ENCODE measurements at places on chromosomes 3 and 15.

DNA sequence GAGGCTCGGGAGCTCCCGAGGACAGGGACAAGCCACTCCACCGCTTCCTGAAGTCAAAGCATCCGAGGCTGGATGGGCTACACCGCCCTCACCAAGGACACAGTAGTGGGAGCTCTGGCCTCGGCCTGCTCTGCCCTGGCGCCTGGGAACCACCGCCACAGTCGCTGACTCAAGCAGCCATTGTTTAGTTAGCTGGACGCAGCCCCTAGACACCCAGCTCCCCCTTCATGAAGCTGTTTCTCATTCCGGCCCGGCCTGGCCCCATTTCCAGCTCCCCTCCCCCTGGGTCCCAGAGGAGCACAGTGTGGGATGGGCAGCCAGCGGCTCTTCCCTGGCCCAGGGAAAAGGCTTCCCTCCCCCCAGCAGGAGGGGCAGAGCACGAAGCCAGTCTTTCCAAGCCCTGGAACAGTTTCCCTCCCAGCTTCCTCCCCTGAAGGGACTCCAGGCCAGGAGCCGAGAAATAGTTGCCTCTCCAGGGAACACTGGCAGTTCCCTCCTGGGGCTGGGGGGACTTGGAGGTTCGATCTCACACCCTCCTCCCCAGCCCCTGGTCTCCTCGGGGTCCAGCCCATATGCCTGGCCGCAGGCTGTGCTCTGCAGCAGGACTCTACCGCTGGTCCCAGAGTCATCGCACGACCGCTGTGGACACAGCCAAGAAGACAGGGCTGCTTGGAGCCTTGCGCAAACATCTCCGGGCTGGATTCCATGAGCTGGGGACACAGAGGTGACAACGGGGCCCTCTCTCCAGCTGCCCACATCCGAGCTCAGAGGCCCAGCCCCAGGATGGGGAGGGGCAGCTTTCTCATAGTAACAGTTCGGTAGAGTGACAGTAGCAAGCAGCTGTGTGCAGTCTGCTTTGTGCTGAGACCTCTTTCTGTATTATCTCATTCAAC is 10.0 kb downstream of the PLXND1 start:
- DNase-seq: peak; percentile 89

DNA sequence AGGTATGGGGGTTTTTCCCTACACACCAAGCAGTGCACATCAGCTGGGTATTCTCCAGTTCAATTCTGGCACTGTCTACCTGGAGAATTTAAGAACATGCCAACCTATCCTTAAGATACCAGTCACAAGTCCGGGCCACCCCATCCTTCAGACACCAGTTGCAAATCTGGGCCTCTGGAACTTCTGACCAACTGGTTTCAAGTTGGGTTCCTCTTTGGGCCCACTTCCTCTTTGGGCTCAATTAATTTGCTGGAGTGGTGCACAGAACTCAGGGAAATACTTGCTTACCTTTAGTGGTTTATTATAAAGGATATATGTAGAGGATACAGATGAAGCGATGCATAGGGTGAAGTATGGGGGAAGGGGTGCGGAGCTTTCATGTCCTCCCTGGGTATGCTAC is 25.3 kb downstream of the GLCE start:
- no peak for DNase-seq

GRCh38 chr3:108780235-108780634 is 23.0 kb upstream of the RETNLB start:
- DNase-seq: no peak

- no peak for DNase-seq
Measured at GRCh38 chr3:62238431-62238830, 134.9 kb downstream of the FEZF2 start.

DNA sequence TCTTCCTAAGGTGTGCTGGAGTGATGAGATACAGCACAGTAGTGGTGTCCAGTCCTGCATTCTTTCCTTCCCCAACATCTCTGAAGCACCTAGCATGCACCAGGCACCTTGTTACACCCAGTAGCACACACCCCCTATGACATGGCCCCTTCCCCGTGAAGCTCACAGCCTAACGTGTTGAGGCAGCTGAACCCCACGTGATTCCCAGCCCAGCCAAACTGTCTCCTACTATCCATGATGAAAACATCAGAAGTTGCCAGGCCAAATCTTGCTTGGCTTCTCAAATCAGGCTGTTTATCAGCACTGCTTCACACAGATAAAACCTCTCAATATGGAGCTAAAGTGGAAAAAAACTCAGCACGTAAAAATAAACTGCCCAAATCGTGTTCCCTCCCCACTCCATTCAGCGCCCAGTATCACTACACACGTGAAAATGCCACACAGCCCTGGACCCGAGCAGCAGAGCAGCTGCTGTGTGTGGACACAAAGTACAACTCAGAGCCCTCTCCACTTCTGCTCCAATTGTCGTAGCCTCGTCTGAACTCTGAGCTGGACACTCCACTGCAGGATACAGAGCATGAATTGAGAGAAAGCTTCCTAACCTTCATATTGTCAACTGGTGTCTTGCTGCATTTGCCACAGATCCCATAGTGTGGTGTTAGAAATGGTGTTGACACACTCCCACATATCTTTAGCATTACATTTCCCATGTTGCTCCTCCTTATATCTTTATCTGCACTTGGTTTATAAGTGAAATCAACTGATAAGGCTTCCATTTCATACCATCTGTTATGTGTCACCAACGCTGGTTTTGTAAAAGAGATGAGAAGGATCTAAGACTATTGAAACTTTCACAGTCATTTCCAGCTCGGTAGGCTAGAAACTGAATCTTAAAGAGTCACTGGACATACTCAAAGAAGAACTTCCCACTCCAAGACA is 279.8 kb downstream of the RORA start:
- DNase-seq: peak; percentile 39

DNA sequence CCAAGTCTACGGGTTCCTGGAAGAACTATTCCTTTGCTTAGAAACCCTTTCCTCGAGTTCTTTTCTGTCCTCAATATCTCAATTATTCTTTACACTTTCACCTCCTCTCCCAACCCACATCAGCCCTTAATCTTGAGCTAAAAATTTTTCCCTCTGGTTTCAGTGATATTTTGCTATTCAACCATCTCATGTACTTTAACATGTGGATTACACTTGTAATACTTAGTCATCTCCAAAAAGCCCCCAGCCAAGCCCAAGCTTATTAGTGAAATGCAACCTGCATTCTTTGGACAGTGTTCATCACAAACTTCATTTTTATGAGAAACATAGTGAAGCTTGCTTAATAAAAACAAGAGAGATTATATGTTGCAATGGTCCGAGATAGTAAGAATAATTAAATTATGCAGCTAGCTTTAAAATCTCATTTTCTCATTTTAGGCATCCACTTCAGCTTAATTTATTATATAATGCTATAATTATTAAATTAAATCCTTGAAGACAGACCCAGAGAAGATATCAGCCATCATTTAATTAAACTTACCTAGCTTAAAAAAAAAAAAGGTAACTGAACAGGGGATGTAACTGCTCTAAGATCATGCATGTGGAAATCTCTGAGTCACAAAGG is 534.5 kb upstream of the TBL1XR1 start:
- DNase-seq: peak; percentile 92

- peak; percentile 95 for DNase-seq
Measured at GRCh38 chr15:62444104-62445022, 279.3 kb upstream of the C2CD4B start.

DNA sequence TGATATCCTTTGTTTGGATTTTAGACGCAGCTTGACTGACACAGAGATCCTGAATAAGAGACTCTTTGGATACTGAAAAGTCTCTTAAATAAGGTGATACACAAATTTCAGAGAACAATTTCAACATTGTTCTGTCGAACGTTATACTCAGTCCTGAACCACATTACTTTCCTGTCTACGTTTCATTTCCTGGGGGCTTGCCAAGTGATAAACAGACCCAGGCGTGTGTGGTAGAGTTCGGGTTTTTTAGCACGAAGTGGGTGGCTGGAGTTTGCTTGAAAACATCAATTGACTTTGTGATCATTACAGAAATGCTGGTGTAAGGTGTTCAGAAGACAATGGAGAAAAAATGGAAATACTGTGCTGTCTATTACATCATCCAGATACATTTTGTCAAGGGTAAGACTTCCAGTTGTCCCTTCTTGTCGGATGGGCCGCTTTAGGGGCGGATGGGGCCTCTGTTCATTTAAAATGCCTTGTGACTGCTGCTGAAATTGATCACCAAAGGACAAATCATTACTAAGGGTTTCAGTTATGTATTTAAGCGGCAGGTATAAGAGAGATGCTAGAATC is at the start of gene CD96:
CD96 (plus strand) TSS at position 287 of the 573 bp plus-strand sequence; CDS start at position 339, 52 bp downstream.
- no peak for DNase-seq

GRCh38 chr15:23483821-23484299 is 36.8 kb upstream of the GOLGA6L2 start:
- DNase-seq: no peak

DNA sequence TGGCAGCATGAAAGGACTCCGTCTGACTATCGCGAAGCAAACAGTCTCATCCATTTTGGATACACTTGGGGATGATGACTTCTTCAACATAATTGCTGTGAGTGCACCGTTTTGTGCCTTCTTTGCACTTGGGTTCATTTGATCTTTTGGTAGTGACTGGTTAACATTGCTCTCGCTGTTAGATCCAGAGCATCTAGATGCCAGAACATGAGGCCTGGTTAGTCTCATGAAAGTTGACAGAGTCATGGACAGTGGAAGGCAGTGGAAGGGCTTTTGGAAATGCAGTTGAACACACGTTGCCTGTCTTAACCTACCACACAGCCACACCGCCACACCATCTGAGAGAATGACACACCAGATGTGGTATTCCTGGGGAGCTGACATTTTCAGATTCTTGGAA is 357.9 kb downstream of the LRTM1 start:
- no peak for DNase-seq

GRCh38 chr3:15601046-15601398 is 347 bp downstream of the HACL1 start:
- DNase-seq: no peak

GRCh38 chr15:45943240-45943639 is 308.4 kb downstream of the SQOR start:
- DNase-seq: no peak

DNA sequence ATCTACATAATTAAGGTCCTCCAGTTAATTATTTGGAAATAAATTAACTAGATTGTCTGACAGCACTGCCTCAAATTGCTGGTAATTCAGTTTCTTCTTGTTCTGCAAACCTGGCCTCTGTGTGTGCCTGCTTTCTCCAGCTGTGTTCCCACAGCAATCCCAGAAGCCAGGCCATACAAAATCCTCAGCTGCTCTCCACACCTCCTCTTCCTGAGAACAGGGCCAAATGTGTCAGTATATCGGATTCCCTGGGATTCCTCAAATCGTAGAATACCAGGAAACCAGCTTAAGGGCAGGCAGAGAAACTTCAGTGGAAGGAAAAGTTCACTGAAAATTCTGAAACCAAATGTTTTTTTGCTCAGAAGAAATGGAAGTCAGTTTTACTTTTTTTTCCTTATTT is 261.4 kb downstream of the ZMAT3 start:
- DNase-seq: no peak

GRCh38 chr15:74517096-74517495 is 23.9 kb upstream of the ARID3B start:
- DNase-seq: no peak

- DNase-seq: no peak
Measured at GRCh38 chr3:9183811-9184460, 65.5 kb downstream of the SRGAP3 start.

DNA sequence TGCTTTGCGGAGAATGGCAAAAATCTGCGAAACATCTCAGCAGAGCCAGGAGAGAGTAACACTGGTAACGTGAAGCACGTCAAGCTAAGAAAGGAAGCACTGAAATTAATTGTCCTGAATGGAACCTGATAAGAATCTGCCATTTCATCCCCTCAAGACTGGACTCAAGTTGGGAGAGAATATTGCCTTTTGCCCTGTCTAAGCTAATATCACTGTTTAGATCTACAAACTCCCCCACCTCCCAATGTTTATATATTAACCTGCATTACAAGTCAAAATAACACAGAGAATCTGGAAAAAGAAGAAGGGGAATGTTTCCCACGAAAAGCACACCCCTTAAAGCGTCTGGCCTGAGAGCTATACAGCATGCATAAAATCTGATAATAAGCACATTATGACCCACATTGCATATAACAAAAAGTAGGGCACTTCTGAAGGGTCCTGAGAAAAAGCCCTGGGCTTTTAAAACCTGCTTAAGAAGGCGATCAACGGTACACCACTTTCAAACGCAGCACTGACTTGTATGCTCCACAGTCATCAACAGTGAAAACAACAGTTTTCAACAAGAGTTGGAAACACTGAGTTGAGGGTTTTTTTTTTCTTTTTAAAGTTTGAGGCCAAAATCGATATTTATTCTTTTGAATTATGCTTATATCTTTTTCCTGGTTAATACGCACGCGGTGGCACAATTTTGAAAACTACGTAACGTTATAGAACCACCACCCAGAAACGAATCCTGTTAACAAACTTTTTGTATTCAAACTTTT is 1.4 kb upstream of the KAT2B start:
- DNase-seq: no peak

- peak; percentile 97 for DNase-seq
Measured at GRCh38 chr3:42032693-42033349, 58.3 kb upstream of the TRAK1 start.

Data from EL (cell line).